ENCODE measurements at places on chromosomes 2 and 18.
A peak's percentile ranks its signal among the peaks of the same experiment; 100 is the strongest.

DNA sequence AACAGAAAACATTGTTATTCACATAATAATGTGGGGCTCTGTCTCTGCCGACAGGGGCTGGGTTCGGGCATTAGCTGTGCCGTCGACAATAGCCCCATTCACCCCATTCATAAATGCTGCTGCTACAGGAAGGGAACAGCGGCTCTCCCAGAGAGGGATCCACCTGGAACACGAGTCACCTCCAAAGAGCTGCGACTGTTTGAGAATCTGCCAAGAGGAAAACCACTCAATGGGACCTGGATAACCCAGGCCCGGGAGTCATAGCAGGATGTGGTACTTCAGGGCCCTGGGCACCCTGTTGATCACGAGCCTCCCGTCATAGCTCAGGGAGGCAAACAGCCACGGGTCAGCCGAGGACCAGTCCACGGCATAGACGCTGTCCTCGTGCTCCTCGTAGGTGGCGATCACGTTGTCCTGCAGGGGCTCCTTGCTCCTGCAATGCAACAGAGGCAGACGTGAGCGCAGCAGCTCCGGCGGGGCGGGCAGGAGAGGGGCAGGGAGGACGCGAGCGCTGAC lies 188.5 kb downstream of the EIPR1 start:
- no peak for DNase-seq

DNA sequence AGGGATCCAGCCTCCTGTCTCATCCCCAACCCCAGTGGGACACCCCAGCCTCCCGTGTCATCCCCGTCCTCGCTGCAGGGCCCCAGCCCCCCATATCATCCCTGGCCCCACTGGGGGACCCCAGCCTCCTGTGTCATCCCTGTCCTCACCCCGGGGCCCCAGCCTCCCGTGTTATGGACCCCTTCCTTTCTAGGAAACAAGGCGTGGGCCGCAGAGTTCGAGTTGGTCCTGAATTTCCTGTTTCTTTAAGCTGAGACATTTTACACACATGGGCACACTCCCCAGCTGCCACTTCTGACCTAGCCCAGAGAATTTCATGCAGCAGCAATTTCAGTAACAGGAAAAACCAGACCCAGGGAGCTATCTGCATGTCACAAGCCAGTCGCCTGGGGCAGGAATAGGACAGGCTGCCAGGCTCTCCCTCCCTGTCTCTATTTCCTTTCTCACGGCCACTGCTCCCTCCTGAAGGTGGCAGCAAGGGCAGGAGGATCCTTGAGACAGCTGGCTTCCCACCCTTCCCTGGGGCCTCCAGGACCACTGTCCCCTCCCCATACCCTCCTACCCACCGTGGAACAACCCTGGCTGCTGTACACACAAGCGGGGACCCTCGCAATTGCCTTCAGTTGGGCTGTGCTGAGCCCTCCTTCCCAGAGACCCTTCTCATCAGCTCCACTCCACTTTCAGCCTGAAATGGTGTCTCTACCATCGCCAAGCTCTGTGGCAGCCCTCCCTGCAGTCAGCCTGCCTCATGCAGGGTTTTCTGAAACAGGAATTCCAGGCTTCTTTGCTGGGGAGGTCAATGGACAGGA lies 141.9 kb upstream of the ID2 start:
- DNase-seq = no peak

DNA sequence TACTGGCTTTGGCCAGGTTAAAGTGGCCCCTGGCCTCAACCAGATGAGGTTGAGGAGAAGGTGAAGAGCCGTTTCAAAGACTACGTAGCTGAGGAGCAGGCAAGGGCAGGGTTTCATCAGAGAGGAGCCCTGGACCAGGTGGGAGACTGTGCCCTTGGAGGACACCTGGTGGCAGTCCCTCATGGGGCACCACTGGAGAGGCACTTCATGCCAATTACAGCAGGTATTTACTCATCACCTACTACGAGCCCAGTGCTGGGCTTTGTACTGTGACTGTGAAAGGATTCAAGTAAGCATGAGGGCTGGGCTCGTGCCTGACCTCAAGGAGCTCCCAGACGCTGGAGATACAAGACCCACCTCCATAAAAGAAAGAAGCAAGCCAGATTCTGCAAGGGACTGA lies 37.6 kb downstream of the SMAD7 start:
- DNase-seq = no peak

DNA sequence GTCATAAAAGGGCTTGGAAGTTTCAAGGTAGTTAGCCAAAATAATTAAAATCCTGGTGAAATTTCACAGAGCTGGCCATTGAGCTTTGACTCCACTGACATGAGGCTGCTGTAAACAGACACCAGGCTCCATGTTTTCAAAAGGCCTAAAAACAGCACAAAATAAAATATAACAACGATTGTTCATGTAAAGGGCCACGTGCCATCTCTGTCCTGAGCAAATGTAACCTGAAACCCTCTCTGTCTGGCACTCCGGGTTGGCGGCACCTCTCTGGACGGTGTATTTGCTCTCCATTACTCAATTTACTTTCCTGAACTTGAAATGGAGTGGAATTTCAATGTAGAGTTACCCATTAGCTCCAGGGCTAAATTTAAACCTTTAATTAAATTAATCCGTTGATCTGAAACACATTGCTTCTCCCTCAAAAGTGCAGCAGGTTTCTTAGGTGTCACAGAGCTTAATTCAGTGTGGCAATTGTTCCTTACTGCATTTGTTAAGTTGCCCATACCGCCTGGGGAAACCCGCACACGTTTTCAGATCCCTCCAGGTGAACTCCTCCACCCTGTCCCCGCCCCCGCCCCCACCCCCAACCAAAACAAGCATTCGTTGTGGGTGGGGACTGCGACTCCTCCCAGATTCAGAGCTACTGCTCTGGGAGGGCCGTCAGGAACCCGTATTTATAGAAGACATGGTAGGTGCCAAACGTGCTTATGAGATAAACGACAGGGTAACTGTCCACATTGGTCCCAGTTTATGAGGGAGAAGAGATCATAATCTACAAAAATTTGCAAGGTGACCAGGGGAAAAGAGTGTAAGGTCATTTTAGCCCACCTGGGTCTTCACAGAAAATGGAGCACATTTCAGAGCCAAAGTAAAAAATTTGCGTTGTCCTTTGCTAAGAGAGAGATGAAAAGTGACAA lies 1.2 kb upstream of the CABLES1 start:
- peak; percentile 9 for DNase-seq

- DNase-seq = no peak
Observed at GRCh38 chr18:32289483-32290075, 99.7 kb downstream of the MEP1B start.

DNA sequence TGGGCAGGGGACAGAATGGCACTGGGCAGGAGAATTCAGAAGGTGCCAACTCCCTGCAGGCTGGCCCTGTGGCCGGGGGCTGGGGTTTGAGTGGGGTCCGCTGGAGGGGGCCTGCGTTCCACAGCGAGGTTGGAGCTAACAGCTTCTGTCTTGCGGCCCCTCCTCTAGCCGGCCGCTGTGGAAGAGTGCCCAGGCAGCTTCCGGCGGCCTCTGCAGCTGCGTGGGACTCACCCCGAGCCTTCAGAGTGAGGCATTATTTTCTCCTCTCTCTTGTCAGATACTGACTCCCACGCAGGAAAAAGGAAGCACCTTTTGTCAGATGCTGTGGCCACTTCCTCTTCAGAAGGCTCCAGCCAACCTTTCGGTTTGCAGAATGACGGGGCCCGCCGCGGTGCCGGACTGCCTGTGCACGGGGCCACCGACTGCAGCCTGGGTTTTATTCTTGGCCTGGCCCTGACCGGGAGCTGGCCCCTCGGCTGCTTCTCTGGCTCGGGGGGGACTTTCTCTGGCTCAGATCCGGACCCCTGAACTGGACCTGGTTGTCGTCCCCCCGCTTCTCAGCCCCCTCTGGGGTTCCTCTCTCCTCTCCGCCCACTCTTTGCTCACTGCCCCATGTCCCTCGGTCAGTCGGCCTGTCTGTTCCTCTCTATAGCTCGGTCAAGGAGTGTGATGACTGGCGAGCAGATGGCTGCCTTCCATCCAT lies 40.1 kb downstream of the ARHGAP25 start:
- DNase-seq = peak; percentile 58

GRCh38 chr18:26215247-26215970 lies 10.8 kb upstream of the TAF4B start:
- peak; percentile 3 for DNase-seq

DNA sequence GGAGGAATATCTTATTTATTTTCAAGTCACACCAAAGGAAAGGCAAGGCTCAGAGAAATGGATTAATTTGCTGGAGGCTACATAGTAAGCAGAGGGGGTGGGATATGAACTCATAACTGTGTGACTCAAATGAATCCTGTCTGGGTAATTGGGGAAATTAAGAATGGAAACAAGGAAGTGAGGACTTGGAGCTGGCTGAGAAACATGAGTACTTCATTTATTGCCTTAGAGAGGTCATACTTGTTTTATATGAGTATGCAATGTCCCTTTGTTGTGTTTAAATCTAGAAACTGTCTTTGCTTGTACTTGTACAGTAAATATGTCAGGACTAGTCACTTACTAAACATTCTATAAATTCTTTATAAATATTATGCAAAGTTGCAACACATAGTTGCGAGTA lies 2166.7 kb upstream of the PIK3C3 start:
- DNase-seq = no peak

DNA sequence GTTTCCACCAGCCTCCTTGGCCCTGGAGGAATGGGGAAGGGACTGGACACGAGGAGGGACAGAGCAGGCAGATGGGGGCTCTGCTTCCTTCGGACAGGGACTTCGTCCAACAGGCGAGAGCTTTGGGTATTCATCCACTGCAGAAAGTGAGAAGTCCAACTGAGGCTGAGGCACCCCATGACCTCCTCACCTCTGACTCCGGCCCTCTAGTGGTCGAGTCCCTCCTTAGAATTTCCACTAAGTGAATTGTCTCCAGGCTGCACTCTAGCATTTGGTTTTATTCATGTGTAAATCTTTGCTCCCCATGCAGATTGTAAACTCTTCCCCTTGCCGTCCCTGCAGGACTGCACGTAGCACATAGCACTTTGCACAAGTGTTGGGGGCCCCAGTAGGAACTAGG lies 75.6 kb downstream of the TMEM247 start:
- DNase-seq = no peak
